T-helper 1 cell (primary cell): ENCODE measurements at places on chromosomes 5 and 9.

DNA sequence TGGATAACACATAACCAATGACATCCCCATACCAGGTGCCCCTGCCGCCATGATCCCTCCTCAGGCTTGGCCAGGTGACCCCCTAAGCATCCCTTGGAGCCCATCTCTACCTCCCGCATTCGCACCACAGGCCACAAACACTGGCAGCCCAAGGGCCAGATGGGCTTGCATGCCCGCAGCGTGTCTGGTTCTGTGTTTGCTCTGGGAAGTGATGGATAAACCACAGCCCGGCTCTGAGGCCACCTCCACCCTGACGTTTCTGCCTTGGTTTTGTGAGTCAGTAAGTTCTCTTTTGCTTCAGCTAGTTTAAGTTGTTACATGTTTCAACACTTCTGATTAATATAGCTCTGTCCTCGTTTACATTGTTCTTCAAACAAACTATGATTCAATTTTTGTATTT is 172.4 kb upstream of the PHYKPL start:
- DNase-seq = no peak

DNA sequence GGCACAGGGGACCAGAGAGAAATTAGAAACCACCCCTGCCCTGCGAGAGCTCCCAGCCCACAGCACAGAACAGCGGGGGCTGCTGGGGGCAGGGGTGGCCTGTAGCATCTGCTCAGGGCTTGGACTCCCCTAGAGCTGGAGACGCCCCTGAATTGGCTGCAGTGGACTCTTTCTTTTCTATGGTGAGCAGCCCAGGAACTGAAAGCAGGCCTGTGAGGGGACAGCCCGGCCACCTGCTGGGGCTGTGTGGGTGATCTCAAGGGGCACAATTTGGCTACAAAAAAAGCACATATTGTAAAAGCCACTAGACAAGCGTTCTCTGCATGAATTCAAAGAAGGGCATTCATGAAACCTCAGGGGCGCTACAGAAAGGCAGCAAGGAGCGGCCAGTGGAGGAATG is 57.5 kb upstream of the ICE1 start:
- DNase-seq = no peak

GRCh38 chr5:175129619-175130018 is 314.4 kb downstream of the DRD1 start:
- no peak for DNase-seq

- DNase-seq = no peak
Observed at GRCh38 chr9:20786807-20787206, 102.7 kb downstream of the FOCAD start.

DNA sequence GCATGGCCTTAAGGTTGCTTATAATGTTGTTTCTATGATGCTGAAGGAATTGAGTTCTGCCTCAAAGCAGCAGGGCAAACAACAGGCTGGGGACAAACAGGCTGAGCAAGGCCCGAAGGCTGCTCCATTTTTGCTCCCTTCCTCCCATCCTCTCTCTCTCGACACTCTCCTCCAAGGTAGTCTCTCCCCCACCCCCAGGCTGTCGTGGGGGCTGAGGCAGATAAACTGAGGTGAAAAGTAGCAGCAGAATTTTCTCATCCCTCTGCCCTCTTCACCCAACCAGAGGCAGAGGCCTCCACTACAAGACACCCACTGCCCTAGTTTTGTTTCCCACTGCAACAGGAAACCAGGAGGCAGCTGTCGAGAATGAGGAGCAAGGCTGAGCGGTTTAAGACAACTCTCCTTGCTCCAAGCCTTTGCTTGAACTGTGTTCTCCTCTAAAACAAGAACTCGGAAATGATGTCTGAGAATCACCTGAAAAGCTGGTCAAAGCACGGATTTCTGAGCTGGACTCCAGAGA is 13.5 kb upstream of the GNA14 start:
- DNase-seq = no peak

- no peak for DNase-seq
Observed at GRCh38 chr9:10268531-10269485, 344.0 kb downstream of the PTPRD start.

GRCh38 chr9:103483471-103484096 is 488.5 kb downstream of the CYLC2 start:
- DNase-seq = no peak

DNA sequence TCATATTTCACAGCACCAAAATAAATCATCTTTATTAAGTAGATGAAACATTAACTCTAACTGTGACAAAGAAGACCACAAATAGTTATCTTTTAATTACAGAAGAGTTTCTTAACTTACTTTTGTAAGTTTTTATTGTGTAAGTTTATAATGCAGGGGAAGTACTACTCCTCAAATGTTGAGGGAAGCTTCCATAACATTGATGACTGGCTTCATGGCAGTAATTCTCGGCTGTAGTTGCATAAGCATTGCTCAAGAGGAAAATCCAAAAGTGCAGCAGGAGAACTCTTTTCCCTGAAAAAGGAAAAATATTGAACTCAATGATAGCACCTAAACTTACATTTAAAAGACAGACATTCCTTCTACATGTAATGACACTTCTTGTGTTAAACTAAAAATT is 4.6 kb downstream of the TSLP start:
- DNase-seq = no peak

DNA sequence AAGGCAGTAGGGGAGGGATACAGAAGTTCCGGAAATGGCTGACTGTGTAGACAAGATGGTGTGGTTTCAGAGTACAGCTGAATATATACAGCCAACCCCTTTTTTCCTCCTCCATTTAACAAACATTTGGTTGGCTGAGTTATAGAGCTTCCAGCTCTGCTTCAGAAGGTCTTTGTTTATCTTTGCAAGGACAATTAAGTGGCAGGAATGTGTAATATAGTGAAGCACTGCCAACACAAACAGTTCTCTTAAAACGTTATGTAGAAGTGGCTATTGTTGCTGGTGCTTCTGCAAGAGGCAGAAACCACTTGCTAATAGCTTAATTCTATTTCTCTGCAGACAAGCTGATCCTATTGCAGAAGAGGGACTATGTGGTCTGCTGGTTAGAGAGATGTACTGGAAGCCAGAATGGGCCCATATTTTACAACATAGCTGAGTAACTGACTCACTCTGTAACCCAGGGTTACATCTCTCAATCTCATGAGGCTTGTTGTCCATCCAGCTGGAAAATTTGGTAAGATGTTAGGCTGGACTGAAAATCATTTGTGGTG is 62.7 kb upstream of the OSMR start:
- no peak for DNase-seq

DNA sequence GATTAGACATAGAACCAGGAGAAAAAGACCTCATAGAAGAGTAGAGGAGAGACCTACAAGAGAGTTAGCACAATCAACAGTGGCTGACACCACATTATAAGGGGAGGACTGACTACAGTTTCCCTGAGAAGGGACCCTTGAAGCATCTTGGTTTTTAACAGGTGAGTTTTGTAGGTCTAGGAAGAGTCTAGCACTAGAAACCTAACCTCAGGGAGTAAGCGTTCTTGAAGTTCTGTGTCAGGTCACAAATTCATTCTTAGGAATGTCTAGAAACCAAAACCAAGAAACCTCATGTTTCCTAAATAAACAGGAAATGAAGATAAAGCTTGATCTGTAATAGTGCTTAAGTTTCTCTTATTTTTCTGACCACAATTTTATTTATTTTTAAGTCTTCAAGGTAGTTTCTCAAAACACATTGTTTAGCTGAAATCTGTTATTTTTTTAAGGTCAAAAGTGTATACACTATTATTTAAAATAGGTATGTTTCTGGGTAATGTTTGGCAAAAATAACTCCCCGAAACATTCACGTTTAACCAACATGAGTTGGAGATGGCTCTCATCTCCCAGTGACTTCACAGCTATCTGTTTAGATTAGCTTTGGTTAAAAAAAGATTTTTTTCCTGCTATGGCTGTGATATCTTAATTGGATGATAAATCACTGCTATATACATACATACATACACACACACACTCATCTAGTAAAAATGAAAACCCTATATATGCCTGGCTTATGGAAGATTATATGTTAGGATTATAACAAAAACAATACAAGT is 37.1 kb downstream of the MAP3K1 start:
- DNase-seq = no peak

- peak; percentile 41 for DNase-seq
Observed at GRCh38 chr5:78295035-78295961, 800 bp upstream of the AP3B1 start.

- DNase-seq = no peak
Observed at GRCh38 chr9:113973963-113974413, 97.9 kb downstream of the ZNF618 start.

- DNase-seq = no peak
Observed at GRCh38 chr5:172638209-172638768, 2.8 kb upstream of the NEURL1B start.

DNA sequence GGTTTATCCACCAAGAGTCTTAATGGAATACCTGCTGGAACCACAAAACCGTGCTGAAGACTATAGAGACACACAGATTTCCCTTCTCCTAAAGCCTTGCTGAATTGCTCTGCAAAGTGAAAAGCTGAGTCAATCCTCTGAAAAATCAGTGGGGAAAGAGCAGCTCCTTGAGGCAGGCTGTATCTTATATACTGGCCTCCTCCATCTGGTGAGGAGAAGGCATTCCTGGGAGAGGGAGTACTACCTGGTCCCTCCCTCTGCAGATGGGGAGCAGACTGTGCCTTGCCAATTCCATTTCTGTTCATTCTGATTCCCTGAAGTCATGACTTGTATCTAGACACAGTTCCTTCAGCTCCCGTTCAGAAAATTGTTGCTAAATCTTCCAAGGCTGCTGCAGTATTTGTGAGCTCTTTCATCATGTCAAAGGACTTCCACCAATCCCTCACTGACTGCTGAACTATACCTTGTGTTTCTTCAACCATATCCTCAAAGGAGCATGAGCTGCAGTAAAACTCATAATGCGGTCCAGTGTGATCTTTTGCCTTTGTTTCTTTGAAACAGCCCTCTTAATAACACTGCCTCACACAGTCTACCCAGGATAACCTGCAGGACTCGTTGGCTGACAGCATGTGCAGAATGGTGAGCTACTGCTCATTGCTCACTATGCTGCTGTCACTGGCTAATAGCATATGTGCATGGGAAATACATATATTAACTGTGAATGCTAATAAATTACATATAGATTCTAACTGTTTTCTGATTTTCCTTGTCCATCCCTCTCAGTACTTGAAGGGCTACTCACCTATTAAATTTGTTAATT is 84.5 kb downstream of the FOXD1 start:
- DNase-seq = no peak

GRCh38 chr5:122775550-122776542 is 966 bp downstream of the SNX2 start:
- no peak for DNase-seq

- DNase-seq = no peak
Observed at GRCh38 chr5:107396351-107396690, 274.4 kb downstream of the EFNA5 start.

- DNase-seq = no peak
Observed at GRCh38 chr5:96942911-96943310, 7.0 kb downstream of the LNPEP start.

GRCh38 chr5:135916638-135917263 is 21.1 kb upstream of the IL9 start:
- no peak for DNase-seq

DNA sequence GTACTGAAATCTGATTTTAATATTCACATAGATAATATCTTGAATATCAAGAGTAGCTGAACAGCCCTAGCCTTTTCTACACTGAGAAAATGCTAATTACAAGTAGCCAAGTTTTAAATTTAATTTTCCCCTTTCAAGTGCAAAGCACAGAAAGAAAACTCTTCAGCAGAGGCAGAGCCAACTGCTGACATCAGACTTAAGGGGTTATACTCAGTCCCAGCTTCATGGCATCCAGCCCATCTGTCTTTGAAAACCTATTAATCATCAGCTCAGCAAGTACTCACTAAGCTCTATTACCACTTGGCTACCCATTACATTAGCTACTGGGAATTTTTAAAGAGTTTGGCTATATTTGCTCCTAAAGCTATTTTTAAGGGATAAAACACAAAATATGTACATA is 220.5 kb downstream of the SLC12A2 start:
- DNase-seq = no peak

- no peak for DNase-seq
Observed at GRCh38 chr5:151430731-151431130, 16.7 kb upstream of the SLC36A1 start.

DNA sequence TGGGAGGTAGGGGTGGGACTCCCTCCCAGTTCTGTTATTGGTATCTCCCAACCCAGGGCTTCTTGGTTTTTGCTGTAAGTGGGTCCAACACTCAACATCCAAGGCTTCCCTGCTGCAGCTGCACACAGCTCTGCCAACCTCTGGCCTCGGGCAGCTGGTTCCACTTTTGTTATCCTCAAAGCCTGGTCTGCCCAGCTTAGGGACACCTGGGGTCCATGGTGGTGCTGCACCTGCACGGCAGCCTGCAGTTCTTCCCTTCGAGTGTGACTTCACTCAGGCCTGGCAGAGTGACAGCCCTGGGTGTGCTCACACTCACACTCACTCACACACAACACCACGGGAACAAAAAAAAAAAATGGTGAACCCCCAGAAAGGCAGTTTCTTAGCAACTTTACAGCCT is 15.3 kb upstream of the SAP30L start:
- DNase-seq = no peak

DNA sequence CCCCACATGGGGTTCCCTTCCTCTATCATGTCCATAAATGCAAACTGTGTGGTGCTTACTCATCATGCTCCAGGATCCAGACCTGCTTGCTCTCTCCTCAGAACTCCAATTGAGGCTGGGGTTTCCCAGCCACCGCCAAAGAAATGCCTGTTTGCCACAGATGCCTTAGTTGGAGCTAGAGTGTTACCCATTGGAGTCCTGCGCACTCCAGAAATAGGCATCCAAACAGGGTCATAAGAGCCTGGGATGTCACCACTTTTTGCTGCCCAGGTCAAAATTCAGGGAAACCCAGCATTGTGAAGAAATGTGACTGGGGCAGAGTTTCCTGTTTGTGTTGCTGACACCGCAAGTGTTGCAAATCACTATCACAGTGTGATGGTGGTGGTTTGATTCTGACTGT is 60.7 kb upstream of the SPDL1 start:
- DNase-seq = no peak

- no peak for DNase-seq
Observed at GRCh38 chr5:145463634-145464033, 371.5 kb downstream of the PRELID2 start.

- no peak for DNase-seq
Observed at GRCh38 chr9:20138841-20139240, 350.0 kb upstream of the SLC24A2 start.

DNA sequence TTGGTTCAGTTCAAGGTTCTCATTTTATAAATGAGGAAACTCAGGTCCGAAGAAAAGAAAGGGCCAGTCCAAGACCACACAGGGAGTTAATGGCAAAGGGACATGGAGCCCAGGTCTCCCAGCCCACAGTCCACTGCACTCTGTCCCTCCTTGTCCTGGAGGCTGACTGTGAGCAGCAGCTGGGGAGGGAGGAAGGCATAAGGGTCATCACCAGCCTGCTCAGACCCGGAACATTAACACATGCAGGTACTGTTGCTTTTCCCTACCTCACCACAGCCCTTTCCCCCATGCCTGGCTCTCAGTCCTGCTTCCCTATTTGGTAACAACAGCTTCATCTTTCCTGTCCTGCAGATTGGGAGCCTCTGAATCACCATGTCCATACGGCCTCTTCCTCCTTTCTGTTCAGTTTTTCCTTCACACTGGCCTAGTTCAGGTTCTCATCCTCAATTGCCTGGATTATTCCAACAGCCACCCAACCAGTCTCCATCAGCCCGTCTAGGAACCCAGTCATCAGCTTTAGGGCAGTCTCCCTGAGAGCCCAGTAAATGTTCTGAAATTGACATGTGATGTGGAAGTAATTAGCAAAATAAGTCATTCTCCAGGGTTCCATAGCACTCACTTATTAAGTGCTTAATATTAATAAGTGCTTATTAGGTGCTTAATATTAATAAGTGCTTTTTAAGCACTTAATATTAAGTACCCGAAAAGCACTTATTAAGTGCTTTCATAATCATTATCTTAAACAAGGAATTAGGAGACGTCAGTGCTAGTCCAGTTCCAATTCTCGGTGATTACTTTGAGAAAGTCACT is 4.3 kb downstream of the GPX3 start:
- DNase-seq = no peak
